Stimulated activated CD4-positive, alpha-beta T cell treated with anti-CD3 and anti-CD28 coated beads, Interleukin-1b, Interleukin-23, amount 100 ng/mL, for 1 hour (primary cell): ENCODE measurements at places on chromosomes 3 and 15.

DNA sequence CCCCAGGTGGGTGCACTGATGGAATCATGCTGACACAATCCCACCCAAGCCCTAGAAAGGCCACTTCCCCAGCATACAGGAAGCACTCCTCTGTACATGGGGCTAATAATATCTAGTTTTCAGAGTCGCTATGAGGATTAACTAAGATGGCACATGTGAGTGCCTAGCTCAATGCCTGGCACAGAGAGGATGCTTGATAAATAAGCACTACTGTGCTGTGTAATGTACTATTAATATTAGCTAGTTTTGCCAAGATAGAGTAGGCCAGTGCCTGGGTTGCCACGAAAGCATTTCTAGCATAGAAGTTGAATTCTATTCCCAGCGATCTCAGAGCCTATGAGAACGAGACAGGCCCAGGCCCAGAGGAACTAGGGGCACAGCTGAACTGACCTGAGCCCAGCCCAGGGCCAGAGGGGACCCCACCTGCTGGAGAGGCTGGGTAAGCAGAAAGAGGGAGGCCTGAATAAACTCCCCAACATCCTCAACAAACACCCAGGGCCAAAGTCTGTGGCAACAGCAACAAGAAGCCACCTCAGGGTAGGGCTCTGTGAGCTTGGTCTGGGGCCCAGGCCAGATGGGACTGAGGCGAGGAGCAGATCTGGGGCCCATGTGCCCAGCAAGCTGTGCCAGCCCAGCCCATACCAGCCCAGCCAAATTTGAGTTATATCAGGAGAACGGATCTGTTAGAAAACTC lies 7.6 kb upstream of the SEMA7A start:
- DNase-seq: no peak

GRCh38 chr3:63927422-63928280 lies 15.5 kb upstream of the SCAANT1 start:
- DNase-seq: no peak

DNA sequence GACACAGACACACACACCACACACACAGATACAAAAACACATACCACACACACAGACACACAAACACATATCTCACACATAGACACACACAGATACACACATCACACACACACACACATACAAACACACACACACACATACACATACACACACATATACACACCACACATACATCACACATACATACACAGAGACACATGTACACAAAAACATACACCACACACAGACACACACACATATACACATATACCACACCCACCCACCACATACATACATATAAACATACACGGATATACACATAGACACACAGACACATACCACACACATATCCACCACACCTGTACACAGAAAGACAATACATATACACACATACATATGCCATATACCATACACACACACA lies 66.7 kb downstream of the RASGRF1 start:
- DNase-seq: no peak

DNA sequence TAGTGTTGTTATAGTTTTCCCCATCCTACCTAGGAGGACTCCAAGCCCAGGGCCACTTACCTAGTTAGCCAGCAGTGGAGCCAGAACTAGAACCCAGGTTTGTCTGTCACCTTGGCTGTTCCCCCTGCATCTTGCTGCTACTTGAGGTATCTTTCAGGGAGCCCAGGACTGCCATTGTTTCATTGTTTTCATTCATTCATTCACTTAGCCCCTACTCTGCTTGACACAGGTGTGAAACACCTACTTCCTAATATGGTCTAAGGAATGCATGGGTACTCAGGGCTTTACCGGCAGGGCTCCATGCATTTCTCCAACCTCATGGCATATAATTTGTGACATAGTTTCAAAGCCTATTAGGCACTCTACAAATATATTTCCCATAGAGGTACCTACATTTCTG lies 266.6 kb upstream of the TPM1 start:
- DNase-seq: no peak

- no peak for DNase-seq
Observed at GRCh38 chr15:29259233-29259632, 10.4 kb downstream of the NSMCE3 start.

GRCh38 chr3:128882719-128883118 lies 3.3 kb downstream of the ACAD9 start:
- no peak for DNase-seq

DNA sequence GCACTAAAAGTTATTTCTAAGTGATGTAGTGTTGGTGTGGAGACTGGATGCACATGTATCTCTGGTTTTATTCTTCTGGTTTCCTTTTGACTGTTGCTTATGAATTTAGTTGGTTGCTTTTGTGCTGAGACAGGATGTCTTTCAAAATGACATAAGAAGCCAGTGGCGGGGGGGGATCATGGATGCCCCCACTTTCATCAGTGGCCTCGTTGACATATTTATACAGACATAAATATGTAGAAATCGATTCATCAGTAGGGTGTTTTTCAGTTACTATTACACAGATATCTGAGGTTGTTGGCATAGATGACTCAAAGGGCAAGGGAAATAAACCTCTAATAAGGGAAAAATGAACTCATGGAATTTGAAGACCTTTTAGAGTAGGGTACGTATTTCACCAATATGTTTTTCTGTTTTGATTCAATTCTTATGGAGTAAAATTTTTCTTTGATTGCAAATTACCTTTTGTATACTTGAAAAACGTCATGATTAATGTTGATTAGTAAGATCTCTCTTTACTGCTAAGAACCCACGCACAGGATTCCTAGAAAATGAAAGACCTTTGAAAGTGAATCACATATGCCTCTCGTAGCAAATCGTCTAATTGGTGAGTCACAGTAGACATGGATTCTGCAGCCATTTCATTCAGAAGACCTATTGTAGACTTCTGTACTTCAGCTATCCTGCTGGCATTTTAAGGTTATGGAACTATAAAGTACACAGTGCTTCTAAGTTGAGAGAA lies 97.4 kb upstream of the RBMS3 start:
- DNase-seq: no peak

- DNase-seq: no peak
Observed at GRCh38 chr3:22893101-22893500, 310.0 kb upstream of the UBE2E2 start.

- no peak for DNase-seq
Observed at GRCh38 chr3:40608091-40608490, 83.3 kb downstream of the ZNF621 start.

GRCh38 chr3:197880491-197881269 lies 69.3 kb upstream of the RPL35A start:
- DNase-seq: no peak

- DNase-seq: no peak
Observed at GRCh38 chr3:19901337-19901736, 32.7 kb downstream of the EFHB start.

GRCh38 chr15:91548549-91548948 lies 305.0 kb upstream of the SLCO3A1 start:
- DNase-seq: no peak

GRCh38 chr15:85154061-85154460 lies 172.4 kb downstream of the PDE8A start:
- DNase-seq: no peak

DNA sequence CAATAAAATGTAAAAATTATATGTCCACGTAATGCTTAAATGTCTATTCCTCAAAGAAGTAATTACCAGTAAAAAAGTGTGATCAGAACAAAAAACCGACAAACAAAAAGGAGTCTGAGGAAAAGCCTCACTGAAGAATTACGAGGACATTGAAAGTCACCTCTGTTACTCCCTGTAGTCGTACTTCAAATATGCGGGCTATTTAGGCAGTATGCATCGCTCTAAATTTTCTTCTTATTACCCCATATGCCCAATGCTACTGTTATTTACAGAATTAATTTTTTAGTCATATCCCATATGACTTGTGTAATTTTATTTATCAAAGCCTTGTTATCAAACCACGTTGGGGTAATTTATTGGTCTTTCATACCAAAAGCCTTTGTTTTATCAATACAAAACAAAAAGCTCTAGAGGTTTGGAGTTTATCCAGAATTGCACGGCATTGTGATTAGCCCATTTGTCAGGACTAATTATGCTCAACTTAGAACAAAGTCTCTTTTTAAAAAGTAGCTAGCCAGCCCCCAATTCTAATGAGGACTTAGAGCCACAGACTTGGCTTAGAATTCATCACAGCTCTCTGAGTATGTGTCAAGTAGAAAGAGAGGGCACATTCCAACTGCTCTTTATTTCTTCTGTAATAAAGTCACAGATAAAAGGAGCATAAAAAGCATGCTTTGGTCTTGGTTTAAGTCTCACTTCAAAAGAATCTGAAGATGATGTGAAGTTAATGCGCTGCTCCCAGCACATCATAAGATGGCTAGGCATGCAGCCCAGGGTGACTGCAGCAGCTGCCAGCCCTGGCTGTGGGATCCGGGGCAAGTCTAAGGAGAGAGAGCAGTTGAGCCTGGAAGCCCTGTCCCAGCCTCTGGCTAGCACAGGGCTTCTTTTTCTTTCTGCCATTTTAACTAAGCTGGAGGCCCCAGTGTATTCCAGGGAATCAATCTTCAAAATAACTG lies 521.0 kb downstream of the GABRG3 start:
- DNase-seq: no peak

GRCh38 chr3:177711637-177712036 lies 514.4 kb upstream of the TBL1XR1 start:
- DNase-seq: no peak

GRCh38 chr15:68400066-68400456 lies 31.9 kb downstream of the ITGA11 start:
- no peak for DNase-seq

GRCh38 chr3:1855841-1856240 lies 242.8 kb upstream of the CNTN4 start:
- no peak for DNase-seq

DNA sequence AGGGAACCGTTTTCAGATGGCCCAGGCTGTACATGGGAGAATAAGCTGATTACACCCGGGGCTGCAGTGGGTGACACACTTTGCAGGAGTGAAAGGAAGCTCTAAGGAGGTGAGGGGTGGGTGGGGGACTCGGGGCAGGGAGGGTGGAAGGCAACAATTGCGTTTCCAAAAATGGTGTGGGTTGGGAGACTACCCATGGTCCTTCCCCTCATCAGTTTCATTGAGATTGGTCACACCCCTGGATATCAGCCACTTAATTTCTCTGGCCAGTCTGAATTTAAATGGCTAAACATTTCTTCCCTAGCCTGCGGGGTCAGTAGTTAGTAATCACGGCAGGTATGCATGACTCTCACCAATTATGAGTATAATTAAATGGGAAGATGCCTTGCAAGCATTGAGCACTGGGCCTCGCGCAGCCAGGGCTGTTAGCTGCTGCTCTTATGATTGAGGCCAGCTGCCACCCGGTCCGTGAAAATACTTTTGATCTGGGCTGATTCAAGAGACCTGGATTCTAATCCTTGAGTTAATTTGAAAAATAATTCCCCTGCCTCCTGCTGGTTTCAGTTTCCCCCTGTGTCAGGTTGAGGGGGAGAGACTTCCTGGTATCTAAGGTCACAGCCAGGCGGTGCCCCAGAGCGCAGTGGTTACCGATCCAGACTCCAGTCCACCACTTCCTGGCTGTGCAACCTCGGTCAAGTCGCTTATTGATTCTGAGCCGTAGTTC lies 23.3 kb downstream of the SLC6A6 start:
- no peak for DNase-seq

DNA sequence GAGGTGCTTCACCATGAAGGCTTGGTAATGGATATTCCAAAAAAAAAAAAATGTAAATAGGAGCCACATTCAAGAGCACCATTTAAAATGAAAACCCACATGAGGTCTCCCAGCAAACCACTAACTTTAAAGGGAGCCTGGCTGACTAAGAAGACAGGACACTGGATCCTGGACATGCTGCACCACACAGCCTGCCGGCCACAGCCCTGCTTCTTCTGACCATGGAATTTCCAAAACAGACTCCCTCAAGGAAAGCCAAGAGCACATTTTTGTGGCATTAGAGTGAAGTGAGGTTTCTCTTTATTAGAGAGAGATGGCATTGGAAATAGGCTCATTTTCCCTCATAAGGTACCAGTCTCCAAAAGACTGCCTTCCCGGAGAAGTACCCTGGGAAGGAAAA lies 113.9 kb downstream of the RORA start:
- no peak for DNase-seq

DNA sequence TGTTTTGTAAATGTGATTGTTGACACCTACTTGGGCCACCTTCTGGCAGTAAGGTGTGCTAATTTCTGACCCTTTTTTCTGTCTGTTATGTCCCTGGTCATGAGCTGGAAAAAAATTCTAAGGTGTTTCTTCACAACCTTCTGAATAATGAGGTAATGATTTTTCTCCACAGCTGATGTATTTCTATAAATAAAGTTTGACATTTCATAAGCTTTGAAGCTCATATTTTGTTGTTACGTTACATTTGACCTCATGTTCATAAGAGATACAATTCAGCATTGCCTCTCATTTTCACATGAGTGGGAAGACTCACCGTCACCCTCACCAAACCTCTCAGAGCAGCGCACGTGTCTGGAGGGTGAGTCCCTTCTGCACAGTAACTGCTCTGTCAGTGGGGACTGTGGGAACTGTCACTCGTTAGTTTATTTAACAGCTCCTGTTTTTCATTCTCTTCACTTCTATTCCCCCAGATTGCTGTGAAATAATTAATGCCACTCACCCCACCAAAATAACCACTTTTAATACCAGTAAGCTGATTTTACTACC lies 140.9 kb downstream of the PLCL2 start:
- DNase-seq: no peak

- no peak for DNase-seq
Observed at GRCh38 chr15:89209057-89209456, 12.3 kb downstream of the RLBP1 start.

DNA sequence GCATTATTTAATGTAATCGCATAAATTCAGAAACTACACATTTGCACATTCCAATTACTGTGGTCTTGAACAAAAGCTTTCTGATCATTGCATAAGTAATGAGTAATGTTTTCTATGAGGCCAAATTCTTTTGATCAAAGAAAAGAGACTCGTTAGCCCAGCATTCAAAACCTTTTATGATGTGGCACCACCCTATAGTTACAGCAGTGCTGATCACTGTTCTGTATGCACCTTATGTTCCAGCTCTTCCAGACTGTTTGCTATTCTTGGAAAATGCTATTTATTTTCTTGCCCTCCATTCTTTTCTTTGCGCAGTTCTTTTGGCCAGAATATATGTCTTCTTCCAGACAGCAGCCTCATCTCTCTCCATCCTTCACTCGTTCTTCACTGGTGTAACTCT lies 42.3 kb downstream of the MAP3K13 start:
- DNase-seq: no peak

GRCh38 chr3:110918963-110919362 lies 152.7 kb upstream of the NECTIN3 start:
- DNase-seq: no peak

DNA sequence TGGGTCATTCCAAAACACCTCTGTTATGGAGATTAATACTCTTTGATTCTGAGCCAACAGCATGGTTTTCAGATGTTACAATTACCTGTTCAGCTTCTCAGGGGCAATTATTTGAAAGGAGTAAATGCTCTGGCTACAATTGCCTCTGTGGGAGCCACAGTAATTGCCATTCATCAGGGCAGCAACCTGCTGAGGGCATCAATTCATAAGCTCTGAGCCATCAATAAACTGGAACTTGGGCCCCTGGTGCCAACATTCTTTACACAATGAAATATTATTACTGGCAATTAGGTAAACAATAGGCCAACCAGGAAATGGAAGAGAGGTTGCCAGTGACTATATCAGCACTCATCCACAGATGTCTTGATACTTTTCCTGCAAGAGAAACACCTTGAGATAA lies 660.8 kb downstream of the MECOM start:
- no peak for DNase-seq

GRCh38 chr3:172125963-172126457 lies 86.6 kb downstream of the FNDC3B start:
- no peak for DNase-seq

- DNase-seq: no peak
Observed at GRCh38 chr3:128380719-128381118, 86.0 kb downstream of the DNAJB8 start.
